ENCODE measurements at places on chromosomes 5 and 9.

DNA sequence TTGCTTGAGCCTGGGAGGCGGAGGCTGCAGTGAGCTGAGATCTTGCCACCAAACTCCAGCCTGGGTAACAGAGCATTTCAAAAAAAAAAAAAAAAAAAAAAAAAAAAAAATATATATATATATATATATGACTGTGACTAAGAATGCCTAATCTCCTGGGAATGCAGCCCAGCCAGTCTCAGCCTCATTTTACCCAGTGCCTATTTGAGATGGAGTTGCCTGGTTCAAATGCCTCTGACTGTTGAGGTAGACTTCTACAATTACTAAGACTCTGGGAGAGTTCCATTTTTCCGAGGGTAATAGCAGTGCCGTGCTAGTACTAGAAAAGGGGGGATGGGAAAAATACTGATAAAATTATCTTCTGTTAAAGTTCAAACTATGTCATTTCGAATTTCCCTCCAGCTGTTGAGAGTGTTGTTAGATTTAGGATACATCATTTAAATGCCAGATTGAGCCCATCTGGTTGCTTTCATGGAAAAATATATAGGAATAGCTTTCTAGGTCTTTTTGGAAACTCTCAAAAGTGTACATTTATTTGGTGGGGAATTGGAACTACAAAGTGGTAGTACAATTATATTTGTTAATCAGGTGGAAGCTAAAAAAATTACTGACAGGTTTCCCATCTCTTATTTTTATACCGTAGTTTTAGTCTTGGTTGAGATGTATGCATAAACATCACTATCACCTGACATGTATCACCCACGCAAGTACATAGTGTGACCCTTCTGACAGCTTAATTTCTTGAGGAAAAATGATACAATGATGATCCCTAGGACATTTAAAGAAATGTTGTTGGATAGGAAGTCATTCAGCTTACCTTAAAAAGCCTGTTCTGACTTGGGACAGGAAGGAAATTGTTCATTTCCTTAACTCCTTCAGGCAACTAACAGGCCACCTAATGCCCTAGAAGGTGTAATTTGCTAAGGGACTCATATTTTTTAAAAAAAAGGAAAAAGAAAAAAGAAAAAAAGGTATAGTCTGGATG lies 214.9 kb downstream of the ADAMTSL1 start:
- no peak for DNase-seq

GRCh38 chr5:172009536-172010270 lies 3.3 kb upstream of the FBXW11 start:
- DNase-seq, result no peak

DNA sequence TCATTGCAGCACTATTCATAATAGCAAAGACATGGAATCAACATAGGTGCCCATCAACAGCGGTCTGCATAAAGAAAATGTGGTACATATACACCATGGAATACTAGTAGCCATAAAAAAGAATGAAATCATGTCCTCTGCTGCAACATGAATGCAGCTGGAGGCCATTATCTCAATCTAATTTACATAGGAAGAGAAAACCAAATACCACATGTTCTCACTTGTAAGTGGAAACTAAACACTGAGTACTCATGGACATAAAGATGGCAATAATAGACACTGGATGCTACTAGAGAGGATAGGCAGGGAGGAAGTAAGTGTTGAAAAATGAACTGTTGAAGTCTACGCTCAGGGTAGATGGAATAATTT lies 203.9 kb upstream of the CDH9 start:
- no peak for DNase-seq

GRCh38 chr5:176418251-176418650 lies 1.9 kb upstream of the CLTB start:
- DNase-seq, result no peak

DNA sequence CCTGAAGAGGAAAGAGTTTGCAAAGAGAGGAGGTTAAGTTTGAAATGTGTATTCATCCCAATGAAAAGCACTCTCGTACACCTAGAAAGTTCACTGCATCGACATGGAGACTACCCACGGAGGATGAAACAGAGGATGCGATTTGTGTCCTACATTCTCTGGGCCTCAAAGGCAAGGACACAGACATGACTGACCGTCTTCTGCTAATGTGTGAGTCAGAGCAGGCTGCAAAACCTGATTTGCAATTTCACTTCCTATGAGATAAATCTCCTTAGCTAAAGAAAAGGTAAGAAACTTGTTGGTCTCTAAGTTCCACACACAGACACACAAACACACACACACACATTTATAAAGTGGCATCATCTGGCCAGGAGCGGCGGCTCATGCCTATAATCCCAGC lies 98.6 kb downstream of the GNAQ start:
- no peak for DNase-seq

All from bone marrow (tissue), 2 donors.